Ureter (tissue), 1 donor: ENCODE measurements at places on chromosomes 12 and 14.
A peak's percentile ranks its signal among the peaks of the same experiment; 100 is the strongest.

GRCh38 chr12:67816269-67816668 lies 167.7 kb downstream of the DYRK2 start:
- no peak for DNase-seq

GRCh38 chr14:80434574-80435321 lies 223.4 kb upstream of the DIO2 start:
- DNase-seq: no peak

DNA sequence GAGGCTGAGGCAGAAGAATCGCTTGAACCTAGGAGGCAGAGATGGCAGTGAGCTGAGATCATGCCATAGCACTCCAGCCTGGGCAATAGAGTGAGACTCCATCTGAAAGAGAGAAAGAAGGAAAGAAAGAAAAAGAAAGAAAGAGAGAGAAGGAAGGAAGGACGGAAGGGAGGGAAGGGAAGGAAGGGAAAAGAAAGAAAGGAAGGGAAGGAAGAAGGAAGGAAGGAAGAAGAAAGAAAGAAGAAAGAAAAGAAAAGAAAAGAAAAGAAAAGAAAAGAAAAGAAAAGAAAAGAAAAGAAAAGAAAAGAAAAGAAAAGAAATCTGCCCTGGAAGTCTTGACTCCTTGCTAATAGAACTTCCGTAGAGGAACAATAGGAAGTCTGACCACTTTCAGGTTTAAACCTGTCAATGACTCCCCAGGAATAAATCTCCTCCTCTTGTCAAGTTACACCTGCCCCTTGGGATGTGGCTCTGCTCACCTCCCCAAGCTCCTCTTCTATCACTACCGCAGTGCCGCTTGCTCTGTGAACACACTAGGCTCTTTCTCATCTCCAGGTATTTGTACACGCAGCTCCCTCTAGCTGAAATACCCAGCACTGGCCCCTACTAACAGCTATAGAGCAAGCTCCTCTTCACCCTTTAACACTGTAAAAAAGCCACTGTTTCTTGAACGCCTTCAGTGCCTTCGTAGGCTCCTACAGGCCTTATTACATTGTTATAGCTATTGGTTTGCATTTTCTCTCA lies 773.1 kb upstream of the TBX3 start:
- DNase-seq: no peak

DNA sequence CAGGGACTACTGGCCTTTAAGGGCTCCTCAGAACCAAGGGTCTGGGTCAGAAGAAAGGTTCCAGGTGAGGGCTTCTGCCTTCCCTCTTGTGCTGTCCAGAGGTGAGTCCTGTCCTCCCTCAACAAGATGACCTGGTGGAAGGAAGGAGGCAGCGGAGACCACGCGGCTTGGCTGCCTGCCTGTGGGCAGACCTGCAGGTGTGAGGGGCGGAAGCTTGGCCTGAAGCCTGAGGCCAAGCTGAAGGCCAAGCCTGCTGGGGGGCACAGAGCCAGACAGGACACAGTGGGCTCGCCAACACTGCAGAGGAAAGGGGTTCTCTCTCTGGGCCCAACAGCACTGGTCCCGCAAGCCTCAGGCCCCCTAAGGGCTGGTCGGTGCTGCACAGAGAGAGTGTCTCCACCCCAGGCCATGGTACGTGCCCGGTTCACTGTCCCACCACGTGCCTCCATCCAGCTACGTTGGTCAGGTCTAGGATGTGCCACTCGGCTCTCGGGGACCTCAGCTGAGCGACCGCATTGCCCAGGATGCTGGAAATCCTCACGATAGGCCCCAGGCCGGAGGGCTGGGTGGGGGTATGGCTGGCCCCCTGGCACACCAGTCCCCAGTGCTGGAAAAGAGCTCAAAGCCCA lies 170.0 kb upstream of the PRMT8 start:
- DNase-seq: no peak

GRCh38 chr12:47778881-47779280 lies 5.8 kb downstream of the SLC48A1 start:
- DNase-seq: no peak

DNA sequence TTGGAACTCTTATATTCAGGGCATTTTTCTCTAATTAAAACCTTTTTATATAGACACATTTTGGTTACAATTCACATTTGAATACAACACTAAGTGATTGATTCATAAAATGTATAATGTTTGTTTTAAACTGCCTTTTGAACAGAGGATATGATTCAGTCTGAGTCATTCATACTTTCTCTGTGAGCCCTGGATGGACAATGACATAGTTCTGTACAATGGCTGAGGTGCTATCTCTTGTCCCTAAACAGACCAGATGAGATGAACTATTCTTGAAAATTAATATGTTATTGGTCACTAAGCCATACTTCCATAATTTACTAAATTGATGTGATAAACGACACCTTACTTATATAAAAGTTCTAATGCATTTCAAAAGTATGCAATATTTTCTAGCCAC lies 199.7 kb upstream of the ATXN7L3B start:
- DNase-seq: no peak

DNA sequence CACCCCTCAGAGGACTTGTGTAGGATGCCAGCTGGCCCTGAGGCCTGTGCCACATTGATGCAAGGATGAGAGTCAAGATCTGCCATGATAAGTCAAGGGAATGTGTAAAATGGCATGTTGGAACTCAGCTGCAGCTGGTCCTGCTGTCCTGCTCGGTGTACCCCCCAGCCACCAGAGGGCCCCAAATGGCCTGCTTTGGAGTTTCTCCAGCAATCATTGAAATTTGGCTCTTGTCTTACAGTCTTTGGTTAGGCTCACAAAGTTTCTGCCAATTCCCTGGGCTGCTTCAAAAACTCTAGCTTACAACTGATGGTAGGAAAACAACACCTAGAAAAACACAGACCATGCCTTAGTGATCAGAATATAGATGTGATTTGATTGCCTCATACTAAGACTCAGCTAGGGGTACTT lies 76.8 kb downstream of the HSD17B6 start:
- DNase-seq: peak; percentile 56

DNA sequence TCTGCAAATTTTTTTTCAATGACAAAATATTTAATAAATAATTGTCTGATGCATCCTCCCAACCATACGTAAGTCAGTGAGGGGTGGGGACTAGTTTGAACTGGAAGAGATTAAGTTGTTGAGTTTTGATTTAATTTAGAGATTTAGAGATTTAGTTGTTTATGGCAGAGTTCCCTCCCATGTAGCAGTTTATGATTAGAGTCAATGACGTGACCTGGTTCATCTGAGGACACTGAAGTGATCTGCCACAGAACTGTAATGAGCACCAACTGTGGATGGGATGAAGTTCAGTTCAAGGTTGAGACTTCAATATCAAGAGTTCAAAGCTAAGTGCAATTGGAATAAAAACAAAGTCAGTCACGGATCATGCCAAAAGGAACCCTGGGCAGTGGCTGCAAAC lies 609.3 kb downstream of the NOVA1 start:
- DNase-seq: no peak

DNA sequence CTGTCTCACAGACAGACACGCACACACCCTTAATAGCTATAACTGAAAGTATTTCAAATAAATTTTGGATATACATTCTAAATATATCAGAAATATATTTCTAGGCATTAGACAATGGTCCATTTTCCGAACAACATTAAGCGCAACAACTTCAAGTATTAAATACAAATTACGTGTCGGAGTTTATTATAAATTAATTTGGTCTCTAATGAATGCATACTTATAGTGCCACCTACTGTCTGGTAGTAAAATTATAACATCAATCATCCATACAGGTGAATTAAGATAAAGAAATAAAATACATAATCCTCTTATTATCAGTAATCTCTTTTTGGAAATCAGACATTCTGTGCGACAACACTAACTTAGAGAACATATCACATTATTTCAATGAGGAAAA lies 27.2 kb upstream of the CMAS start:
- DNase-seq: no peak

- no peak for DNase-seq
Observed at GRCh38 chr14:39229222-39229543, 4.5 kb upstream of the MIA2 start.

DNA sequence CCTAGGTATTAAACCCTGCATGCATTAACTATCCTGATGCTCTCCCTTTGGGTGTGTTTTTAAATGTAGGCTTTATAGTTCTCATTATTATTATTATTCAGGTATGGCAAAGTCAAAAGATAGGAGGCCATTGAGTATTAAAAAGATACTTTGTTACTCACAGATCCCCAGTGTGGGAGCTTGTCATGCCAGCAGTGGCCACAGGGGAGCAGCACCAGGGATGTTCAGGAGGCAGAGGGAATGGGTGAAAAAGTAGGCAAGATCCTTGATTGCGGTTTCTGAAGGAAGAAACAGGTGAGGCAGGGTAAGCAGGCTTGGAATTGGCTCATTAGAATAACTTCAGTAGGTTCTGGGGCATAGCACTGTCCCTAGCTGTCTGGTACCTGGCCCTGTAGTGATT lies 382.2 kb downstream of the MED13L start:
- no peak for DNase-seq

DNA sequence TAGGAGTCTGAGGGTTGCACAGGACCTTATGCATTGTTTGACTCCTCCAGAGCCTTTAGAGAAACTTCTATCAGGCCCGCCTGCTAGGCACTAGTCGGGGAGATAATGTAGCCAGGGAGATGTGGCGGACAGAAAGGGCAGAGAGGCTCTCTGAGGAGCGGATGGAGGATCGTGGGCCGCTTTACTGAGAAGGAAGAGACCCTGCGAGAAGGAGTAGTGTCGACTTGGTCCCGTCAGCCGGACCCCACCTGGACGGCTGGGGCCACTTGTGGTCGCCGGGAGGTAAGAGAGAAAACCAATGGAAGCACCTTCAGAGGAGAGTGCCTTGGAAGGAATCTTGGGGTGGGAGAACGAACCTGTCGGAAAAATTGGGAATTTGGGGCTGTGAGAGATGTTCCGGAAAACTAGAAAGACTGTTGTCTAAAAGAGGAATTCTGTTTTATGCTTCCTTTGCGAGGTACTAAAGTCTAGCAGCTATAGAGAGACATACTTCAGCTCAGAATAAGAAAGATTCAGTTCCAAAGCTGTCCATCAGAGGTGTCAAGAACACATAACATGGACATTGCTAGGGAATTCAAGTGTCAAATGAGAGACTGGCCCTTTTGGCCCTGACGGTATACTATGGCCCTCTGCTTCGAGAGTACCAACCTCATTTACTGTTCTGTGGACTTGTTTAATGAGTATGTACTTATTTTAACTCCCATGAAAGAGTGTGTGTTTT lies 660 bp upstream of the MCRS1 start:
- DNase-seq: no peak

GRCh38 chr12:16245209-16245608 lies 32.3 kb downstream of the SLC15A5 start:
- DNase-seq: no peak

DNA sequence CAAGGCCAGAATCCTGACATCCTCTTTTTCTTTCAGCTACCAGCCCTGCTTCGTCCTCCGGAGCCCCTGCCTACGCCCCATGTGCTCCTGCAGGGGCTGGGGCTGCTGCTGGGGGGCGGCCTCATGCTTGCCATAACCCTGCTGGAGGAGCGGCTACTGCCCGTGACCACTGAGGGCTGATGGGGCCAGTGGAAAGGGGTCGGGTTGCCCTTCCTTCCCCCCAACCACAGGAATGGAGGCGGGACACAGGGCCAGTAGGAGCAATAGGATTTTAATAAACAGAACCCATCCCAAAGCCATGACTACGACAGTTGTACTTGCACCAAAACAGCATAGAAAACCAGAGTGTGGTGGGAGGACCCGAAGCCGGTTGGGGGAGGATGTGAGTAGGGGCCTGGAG lies 7.7 kb downstream of the SLC39A5 start:
- no peak for DNase-seq
